Activated CD8-positive, alpha-beta T cell treated with anti-CD3 and anti-CD28 coated beads for 36 hours (primary cell): ENCODE measurements at places on chromosomes 2 and 18. TPM values are rescaled to one million over a fixed set of nuclear protein-coding genes. Genes with fewer than 3 reads are reported as not detected.

- H3K36me3 ChIP-seq, result no peaks in the 10 kb centered on the region
- H3K27ac ChIP-seq, result no peak overlapping the region
- no peak overlapping the region for H3K4me3 ChIP-seq
- DNase-seq, result no peak
- peaks cover 2% of the 10 kb centered on the region for H3K27me3 ChIP-seq
- H3K4me1 ChIP-seq, result no peaks in the 10 kb centered on the region
These were observed 15.0 kb upstream of the CPS1 start for GRCh38 chr2:210541290-210541902.

GRCh38 chr18:56903686-56904085 lies 243.2 kb upstream of the BOD1L2 start:
- H3K27ac ChIP-seq, result no peak overlapping the region
- DNase-seq, result no peak
- H3K4me1 ChIP-seq, result peaks cover 13% of the 10 kb centered on the region
- H3K36me3 ChIP-seq, result no peaks in the 10 kb centered on the region
- no peak overlapping the region for H3K4me3 ChIP-seq
- H3K27me3 ChIP-seq, result no peaks in the 10 kb centered on the region

DNA sequence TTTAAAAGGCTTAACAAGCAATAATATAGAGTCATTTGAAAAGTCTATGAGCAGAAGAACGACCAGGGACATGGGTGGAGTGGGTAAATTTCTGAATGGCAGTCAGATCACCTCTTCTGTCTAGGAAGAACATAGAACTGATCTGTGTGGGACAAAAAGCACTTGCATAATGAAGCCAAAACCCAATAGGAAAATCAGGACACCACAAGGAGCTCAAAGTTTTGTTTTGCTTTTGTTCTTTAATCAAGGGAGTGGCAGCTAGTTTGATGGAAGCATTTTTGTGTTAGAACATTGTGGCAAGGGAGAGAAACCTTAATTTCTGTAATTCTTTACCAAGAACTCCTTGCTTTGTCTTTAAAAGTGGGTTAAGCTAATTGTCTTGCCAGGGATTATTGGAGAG lies 240.2 kb upstream of the TANK start:
- H3K36me3 ChIP-seq, result no peaks in the 10 kb centered on the region
- H3K27me3 ChIP-seq, result peaks cover 1% of the 10 kb centered on the region
- H3K4me1 ChIP-seq, result no peaks in the 10 kb centered on the region
- no peak overlapping the region for H3K4me3 ChIP-seq
- no peak overlapping the region for H3K27ac ChIP-seq
- DNase-seq, result no peak

- no peak overlapping the region for H3K4me3 ChIP-seq
- no peaks in the 10 kb centered on the region for H3K4me1 ChIP-seq
- H3K36me3 ChIP-seq, result peaks cover 5% of the 10 kb centered on the region
- no peak overlapping the region for H3K27ac ChIP-seq
These were observed 19.6 kb upstream of the FTCDNL1 start for GRCh38 chr2:199870581-199870980.

DNA sequence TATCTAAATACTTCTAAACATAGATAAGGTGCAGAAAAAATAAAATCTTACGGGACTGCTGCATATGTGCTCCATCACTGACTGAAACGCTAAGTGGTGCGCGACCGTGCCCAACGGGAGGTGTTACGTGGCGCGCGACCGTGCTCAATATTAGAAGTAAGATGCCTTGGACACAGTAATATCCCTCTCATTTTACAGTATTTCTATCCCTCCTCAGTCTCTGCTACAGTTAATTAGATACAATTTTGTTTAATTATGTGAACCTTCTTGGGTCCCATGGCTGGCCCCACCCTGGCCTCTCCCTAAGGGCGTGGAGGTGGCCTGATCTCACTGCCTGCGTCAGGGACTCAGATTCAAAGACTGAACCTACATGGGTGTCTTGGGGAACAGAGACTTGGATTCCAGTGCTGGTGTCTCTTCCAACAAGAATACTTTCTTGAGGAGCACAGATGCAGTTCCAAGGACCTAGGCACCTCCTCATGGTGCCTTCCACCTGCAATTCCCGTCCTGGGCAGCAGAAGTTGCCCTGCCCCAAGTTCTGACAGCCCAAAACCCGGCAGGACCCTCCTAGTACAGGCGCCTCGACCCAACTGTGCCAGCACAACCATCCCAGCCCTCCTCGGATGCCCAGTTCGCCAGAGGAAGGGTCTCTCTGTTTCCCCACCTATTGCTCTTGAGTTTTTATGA lies 59.2 kb downstream of the PARD6G start:
- peaks cover 5% of the 10 kb centered on the region for H3K27me3 ChIP-seq
- H3K4me1 ChIP-seq, result no peaks in the 10 kb centered on the region
- no peaks in the 10 kb centered on the region for H3K36me3 ChIP-seq
- no peak for DNase-seq
- H3K27ac ChIP-seq, result no peak overlapping the region

GRCh38 chr2:100642425-100642824 lies 79.6 kb downstream of the PDCL3 start:
- H3K4me3 ChIP-seq, result no peak overlapping the region
- no peak for DNase-seq
- H3K4me1 ChIP-seq, result peaks cover 37% of the 10 kb centered on the region
- no peaks in the 10 kb centered on the region for H3K36me3 ChIP-seq
- H3K27ac ChIP-seq, result no peak overlapping the region
- no peaks in the 10 kb centered on the region for H3K27me3 ChIP-seq

GRCh38 chr18:51195451-51196117 lies 1.9 kb downstream of the MEX3C start:
- H3K27ac ChIP-seq, result peak overlapping the region; percentile 97
- H3K4me3 ChIP-seq, result peak overlapping the region; percentile 78
- peaks cover 38% of the 10 kb centered on the region for H3K4me1 ChIP-seq
- no peaks in the 10 kb centered on the region for H3K27me3 ChIP-seq
- DNase-seq, result peak; percentile 74

The HOXD11 gene
- not detected for total RNA-seq

The FAM228A gene
- total RNA-seq, result not detected

- H3K27ac ChIP-seq, result no peak overlapping the region
- H3K4me1 ChIP-seq, result no peaks in the 10 kb centered on the region
- H3K36me3 ChIP-seq, result no peaks in the 10 kb centered on the region
- no peak overlapping the region for H3K4me3 ChIP-seq
- H3K27me3 ChIP-seq, result no peaks in the 10 kb centered on the region
These were observed 163.6 kb downstream of the MREG start for GRCh38 chr2:215849771-215850170.

The CYP27C1 gene
- total RNA-seq, result not detected

- H3K27me3 ChIP-seq, result peaks cover 2% of the 10 kb centered on the region
- H3K4me1 ChIP-seq, result no peaks in the 10 kb centered on the region
- H3K36me3 ChIP-seq, result no peaks in the 10 kb centered on the region
- no peak overlapping the region for H3K4me3 ChIP-seq
- H3K27ac ChIP-seq, result no peak overlapping the region
These were observed 183.7 kb upstream of the LHCGR start for GRCh38 chr2:48939232-48939631.

DNA sequence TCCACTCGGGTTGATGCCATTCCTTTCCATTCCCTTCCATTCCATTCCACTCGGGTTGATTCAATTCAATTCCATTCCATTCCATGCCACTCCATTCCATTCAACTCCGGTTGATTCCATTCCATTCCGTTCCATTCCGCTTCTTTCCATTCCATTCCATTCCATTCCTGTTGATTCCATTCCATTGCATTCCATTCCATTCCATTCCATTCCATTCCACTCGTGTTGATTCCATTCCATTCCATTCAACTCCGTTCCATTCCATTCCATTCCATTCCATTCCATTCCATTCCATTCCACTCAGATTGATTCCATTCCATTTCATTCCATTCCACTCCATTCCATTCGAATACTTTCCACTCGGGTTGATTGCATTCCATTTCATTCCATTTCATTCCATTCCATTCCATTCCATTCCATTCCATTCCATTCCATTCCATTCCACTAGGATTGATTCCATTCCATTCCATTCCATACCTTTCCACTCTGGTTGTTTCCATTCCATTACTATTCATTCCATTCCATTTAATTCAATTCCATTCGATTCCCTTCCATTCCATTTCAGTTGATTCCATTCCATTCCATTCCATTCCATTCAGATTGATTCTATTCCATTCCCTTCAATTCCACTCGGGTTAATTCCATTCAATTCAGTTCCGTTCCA lies 1141.8 kb downstream of the RPIA start:
- DNase-seq, result no peak
- no peak overlapping the region for H3K4me3 ChIP-seq
- peaks cover 41% of the 10 kb centered on the region for H3K36me3 ChIP-seq
- no peaks in the 10 kb centered on the region for H3K27me3 ChIP-seq
- H3K27ac ChIP-seq, result no peak overlapping the region

The PLGLB1 gene
- total RNA-seq, result 1.3 TPM

- no peak overlapping the region for H3K4me3 ChIP-seq
- no peaks in the 10 kb centered on the region for H3K36me3 ChIP-seq
- no peaks in the 10 kb centered on the region for H3K4me1 ChIP-seq
- H3K27me3 ChIP-seq, result no peaks in the 10 kb centered on the region
- DNase-seq, result no peak
These were observed 107.8 kb upstream of the ZNF521 start for GRCh38 chr18:25459814-25460213.

GRCh38 chr2:44169155-44169898 lies 652 bp downstream of the PPM1B start:
- peaks cover 19% of the 10 kb centered on the region for H3K36me3 ChIP-seq
- peak overlapping the region; percentile 99 for H3K27ac ChIP-seq
- no peaks in the 10 kb centered on the region for H3K27me3 ChIP-seq
- peak; percentile 69 for DNase-seq
- H3K4me3 ChIP-seq, result peak overlapping the region; percentile 91
- H3K4me1 ChIP-seq, result peaks cover 36% of the 10 kb centered on the region

The ANKRD30B gene
- not detected for total RNA-seq

The EGR4 gene
- total RNA-seq, result 0.11 TPM

GRCh38 chr2:64626146-64626809 lies 27.4 kb downstream of the SERTAD2 start:
- no peak overlapping the region for H3K4me3 ChIP-seq
- peaks cover 2% of the 10 kb centered on the region for H3K4me1 ChIP-seq
- H3K27ac ChIP-seq, result no peak overlapping the region
- peaks cover 4% of the 10 kb centered on the region for H3K36me3 ChIP-seq

DNA sequence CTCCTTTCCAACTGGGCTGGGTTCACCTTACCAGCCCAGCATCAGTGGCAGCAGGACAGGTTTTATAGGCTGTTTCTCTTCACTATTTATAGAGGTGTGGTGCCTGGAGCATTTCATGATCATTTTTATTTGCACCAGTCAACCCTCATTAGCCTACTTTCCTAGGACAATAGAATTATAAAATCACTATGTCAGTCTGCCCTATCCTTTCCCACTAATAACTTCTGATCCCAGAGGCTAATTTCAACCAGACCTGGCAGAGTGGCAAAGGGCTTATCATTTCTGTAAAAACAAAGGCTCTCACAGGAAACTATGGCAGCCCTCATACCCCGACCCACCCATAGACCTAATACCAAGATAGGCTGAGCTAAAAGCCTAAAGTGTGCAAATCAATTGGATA lies 243.5 kb upstream of the TMEFF2 start:
- no peak overlapping the region for H3K4me3 ChIP-seq
- no peak for DNase-seq
- H3K36me3 ChIP-seq, result no peaks in the 10 kb centered on the region
- no peak overlapping the region for H3K27ac ChIP-seq

The SCTR gene
- not detected for total RNA-seq

GRCh38 chr2:116754381-116755101 lies 1060.0 kb upstream of the DDX18 start:
- H3K36me3 ChIP-seq, result no peaks in the 10 kb centered on the region
- no peaks in the 10 kb centered on the region for H3K4me1 ChIP-seq
- H3K27me3 ChIP-seq, result no peaks in the 10 kb centered on the region
- no peak for DNase-seq
- no peak overlapping the region for H3K27ac ChIP-seq
- H3K4me3 ChIP-seq, result no peak overlapping the region

The GATA6 gene
- not detected for total RNA-seq

The ACKR3 gene
- 3.4 TPM for total RNA-seq

DNA sequence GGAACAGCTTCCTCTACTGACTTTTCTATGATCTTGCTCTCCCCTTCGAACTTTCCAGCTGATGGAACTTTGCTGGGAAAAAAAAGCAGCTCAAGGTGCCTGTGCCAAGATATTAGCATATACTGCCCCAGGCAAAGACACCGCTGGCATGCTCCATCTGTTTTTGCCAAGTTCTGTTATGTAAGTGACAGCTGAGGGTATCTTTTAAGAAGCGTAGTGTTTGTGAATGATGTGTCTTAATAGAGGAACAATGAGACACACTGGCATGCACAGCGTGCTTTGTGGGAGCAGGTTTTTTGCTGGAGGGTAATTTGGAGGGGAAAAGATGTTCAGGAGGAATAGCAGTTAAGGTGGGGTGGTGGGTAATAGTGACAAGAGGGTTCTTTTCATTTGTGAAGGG lies 47.8 kb downstream of the SLC4A3 start:
- peaks cover 24% of the 10 kb centered on the region for H3K27me3 ChIP-seq
- H3K4me3 ChIP-seq, result no peak overlapping the region
- no peaks in the 10 kb centered on the region for H3K4me1 ChIP-seq
- no peak for DNase-seq
- H3K36me3 ChIP-seq, result no peaks in the 10 kb centered on the region

DNA sequence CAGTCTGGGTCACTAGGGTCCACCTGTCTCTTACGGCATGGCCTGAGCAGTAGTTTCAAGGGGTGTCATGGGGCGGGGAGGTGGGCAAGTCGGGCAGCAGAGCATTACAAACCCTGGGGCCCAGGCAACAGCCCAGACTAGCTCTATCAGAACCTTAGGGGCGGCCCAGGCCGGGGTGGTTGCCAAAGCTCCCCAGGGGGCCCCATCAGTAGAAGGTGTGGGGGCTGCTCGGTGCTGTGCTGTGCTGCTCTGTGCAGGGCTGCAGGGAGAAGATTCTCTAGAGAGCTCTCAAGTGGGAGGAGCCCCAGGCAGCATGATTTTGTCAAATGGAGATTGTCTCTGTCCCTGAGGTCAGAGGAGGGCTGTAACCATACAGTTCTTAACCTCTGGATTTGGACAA lies 36.4 kb upstream of the SLC14A1 start:
- DNase-seq, result peak; percentile 72
- peak overlapping the region; percentile 75 for H3K4me3 ChIP-seq
- H3K27ac ChIP-seq, result peak overlapping the region; percentile 97

DNA sequence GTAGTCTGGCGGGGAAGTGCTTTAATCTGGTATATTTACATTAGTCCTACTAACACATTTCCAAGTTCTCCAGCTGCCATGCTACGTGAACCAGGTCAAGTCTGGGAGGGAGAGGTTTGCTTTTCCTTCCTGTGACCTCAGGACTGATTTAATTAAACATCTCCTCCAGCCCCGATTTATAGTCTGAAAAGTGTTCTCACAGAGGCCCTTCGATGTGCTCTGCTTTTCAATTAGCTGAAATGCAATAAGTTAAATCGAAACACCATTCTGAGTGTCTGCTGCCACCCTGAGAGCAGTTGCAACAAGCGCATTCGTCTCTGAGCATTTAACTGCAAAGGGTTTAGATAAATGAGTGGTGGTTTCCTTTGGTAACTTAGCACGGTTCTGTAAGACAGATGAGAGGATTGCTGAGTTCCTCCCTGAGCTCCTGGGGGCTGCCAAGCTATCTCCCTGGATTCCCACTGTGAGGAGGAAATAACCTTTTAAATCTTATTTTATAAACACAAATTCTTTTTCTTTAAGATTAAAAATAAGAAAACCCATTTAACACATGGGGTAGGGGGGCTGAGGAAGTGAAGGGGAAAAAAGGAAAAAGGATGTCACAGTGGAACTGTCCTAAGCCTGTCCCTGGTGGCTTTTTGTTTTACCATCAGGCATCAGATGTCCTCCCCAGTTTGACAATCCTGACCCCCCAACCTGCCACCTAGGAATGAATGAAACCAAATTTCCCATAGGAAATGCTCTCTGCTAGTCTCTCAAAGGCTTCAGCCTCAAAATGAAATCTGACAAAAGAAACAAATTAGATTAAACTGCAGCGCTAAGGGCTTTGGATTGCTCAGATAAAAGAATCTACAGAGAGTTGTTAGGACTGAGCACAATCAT lies 56.5 kb upstream of the CREB1 start:
- H3K36me3 ChIP-seq, result no peaks in the 10 kb centered on the region
- H3K4me1 ChIP-seq, result peaks cover 16% of the 10 kb centered on the region
- DNase-seq, result peak; percentile 64
- H3K4me3 ChIP-seq, result no peak overlapping the region
- H3K27me3 ChIP-seq, result no peaks in the 10 kb centered on the region
